ENCODE measurements at places on chromosomes 5 and 9.

- DNase-seq = no peak
Observed at GRCh38 chr9:137837345-137838278, 40.0 kb upstream of the CACNA1B start.

DNA sequence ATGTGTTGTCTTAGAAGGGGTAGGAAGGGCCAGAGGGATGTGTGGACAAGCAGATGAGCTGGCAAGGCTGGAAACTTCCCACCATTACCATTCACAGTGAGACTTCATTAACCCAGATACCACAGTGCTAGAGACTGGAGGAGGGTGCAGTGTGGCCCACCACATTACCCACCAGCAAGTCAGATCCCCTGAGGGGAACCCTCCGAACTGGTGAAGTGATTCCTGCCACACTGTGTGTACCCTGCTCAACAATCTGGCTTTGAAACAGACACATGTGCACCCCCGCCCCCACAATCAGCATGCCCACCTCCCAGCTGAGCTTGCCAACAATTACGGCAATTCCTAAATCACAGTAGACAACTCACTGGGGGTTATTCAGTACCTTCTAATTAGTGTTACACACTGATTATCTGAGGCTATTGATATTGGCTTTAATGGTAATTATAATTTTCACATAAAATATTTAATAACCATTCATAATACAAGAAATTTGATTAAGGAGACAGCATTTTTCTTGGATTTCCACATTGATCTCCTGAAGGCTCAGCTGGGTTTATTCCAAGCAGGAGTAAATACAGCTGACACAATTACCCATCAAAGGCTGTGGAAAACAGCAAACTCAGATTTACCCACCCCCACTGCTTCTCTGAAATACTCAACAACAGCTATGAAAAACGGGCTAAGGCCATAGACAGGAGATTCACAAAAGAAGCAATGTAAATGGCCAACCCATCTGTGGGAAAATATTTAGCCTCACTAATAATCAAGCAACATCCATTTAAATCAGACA lies 169.3 kb upstream of the FSTL4 start:
- no peak for DNase-seq

DNA sequence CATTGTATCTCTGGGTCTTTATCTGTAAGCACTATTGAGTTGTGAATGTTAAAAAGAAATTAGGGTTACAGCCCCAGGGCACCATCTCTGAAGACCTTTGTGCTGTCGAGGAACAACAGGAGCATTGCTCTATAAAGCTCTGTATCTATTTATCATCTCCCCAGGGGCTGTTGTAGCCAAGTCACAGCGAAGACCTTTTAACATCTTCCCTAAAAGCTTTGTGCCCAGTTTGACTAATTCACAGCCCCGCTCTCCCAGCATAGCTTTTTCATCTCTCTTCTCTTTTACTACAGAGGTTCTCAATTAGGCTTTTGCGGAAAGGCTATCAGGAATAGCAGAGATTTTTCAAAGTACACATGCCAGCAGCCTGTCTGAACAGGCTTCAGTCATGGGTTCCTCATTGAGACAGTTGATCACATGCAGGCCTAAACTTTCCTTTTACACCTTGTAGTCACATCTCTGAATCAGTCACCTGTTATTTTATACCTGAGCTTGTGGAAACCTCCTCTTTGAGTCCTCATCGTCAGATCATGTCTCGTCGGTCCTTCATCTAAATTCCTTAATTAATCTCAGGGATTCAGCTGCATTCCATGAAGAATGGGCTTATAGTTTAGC lies 140.5 kb downstream of the NPR3 start:
- DNase-seq = no peak

GRCh38 chr5:150138551-150139265 lies 16.9 kb downstream of the PDGFRB start:
- DNase-seq = no peak

DNA sequence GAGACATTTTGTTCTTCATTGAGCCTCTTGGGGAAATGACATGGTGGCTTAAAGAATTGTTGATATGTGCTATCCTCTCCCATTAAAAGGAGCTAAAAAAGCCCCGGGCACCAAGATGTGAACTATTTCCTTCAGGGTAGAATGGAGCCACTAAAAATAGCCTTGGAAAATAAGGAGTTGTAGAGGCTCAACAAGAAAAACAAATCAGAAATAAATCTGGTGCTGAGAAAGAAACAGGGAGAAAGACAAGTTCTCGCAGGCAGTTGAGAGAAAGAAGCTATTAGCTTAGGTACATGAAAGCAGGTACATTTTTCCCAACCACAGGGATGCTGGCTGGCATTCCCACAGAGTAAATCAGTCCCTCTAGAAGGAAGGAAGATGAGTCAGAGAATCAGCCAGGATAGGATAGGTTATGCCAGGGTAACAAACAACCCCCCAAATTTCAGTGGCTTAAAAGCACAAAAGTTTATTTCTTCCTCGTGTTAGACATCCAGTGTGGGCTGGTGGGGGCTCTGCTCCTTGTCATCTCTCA lies 134.6 kb upstream of the ADRA1B start:
- no peak for DNase-seq

DNA sequence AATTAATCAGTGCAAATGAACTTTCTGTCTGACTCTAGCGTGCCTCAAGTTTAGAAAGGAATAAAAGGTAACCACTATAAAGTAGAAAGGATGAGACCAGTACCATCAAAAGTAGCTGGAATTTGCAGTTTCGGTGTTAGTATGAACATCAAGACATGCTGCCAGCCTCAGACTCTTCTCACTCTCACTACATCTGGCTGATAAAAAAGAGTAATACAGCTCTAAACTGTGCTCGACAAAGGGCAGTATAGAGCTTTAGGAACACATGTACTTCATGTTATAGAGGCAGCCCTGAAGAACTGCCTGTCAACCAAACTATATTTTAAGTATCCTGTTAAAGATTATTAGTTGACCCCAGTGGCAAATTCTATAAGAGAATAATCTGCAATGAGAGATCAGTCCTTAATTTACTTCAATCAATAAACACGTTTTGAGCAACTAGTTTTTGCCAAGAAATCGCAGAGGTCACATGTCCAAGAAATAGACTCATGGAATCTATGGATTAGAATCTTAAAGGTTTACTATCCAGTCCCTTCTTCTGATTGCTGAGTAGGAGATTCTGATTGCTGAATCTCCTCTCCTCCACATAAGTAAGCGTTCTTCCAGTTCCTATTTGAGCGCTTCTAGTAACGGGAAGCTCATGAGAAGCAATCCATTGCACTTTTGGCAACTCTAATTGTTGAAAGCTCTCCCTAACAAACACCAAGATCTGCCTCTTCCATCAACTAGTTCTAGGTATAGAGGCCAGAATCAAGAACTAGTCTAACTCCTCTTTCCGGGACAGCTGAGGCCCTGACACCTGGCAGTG lies 941 bp downstream of the XPA start:
- no peak for DNase-seq

GRCh38 chr5:151899399-151899798 lies 25.3 kb downstream of the GLRA1 start:
- DNase-seq = no peak

DNA sequence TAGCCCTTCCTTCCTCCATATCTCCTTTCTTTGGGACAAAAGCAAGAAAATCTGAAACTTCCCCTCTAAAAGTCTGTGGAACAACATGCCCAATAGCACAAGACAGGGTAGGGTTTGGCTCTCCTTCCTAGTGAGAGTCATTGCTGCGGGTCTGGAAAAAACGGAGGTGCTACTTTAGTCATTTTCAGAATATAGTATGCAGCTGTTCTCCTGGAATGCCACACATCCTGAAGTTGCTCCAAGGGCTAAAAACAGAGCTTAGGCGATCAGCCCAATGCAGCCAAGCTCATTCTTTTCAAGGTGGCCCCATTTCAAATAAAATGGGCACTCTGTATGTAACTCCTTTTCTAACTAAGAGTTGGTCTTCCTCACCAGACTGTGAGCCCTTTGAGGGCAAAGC lies 39.5 kb upstream of the MYOT start:
- no peak for DNase-seq

DNA sequence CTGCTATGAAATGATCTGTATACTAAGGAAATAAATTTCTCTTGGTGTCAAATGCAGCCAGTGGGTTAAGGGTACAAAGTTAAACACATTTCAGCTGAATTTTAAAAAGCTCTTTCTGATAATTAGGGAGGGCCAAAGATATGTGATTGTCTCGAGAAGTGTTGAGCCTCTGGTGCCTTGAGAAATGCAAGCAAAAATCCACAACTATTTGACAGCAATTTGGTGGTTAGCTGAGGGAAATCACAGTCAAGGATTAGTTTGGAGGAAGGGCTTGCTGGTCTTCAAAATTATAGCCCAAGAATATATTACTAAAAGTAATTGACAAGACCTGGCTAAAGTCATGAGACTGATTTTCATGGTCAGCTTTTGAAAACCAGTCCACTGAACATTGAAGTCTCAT lies 255.7 kb upstream of the PPP1R2B start:
- no peak for DNase-seq

DNA sequence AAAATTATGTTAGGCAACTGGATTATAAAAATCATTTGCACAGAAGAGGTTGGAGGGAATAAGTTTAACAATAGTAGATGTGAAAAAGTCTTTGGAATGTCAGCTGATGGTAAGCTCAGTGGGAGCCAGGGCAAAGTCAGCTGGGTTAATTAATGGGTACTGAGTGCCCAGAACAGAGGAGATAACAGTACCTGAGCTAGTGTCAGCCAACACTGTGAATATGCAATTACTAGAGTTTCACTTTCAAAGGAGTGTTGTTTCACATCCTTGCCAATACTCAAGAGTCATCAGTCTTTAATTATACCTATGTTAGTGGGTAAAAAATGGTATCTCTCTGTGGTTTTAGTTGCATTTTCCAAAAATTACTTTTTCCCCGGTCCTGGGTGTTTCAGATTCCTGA lies 135.1 kb downstream of the KIF4B start:
- DNase-seq = no peak

DNA sequence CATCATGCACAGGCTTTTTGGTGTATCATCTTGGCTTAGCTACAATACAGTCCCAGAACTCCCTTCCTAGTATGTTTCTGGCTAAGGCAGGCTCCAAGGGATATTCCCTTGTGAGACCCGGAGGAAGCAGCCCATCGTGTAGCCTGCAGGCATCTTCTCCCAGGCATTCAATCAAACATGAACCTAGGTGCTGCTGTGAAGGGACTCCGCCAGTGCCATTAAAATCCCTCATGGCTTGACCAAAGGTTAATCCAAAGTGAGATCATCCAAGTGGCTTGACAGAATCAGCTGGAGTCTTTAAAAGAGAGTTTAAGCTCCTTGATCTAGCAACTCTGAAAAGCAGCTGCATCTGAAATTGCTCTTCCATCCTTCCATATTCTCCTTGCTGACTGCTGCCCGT lies 333.9 kb downstream of the DIRAS2 start:
- DNase-seq = no peak

DNA sequence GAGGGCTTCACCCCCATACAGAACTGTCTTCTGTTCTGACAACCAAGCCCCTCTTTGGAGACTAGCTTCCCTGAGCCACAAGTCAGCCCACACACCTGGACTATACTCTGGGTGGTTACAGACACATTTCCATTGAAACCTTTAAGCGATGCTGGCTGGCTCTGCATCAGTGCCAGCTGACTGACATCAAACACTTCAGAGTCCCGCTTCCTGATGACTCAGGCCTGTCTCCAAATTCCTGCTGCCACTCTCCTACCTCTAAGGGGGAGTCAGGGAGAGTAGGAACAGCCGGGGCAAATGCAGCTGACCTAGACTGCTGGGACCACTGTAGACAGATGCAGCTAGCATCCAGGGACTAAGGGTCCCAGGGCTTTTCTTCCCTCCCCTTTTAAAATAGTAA lies 59.4 kb downstream of the SIL1 start:
- no peak for DNase-seq

DNA sequence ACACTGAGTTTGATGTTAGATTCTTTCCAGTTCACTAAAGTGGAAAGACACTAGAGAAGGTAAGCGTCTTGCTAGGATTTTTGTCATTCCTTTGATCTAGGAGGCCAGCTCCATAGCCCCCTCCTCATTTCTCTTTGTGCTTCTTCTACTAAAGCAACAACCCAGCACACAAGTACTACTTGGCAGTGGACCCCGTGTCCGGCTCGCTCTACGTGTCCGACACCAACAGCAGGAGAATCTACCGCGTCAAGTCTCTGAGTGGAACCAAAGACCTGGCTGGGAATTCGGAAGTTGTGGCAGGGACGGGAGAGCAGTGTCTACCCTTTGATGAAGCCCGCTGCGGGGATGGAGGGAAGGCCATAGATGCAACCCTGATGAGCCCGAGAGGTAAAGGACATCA lies 76.6 kb upstream of the WWC1 start:
- DNase-seq = no peak

- no peak for DNase-seq
Observed at GRCh38 chr5:156949424-156949823, 13.6 kb downstream of the TIMD4 start.

DNA sequence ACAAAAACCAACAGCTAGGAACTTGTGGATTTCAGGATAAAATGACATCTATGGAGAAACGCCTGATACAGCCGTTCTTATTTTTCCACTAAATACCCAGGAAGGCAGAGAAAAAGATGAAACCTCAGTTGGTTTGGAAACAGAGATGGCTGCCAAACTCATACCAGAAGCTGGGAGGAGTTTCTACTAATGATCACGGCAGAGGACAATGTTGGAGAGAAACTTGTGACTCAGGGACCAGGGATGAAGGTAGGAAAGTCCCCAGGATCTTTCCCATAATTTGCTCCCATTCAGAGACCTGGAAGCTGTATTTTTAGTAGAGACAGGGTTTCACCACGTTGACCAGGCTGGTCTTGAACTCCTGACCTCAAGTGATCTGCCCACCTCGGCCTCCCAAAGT lies 187.1 kb upstream of the IER5L start:
- no peak for DNase-seq

DNA sequence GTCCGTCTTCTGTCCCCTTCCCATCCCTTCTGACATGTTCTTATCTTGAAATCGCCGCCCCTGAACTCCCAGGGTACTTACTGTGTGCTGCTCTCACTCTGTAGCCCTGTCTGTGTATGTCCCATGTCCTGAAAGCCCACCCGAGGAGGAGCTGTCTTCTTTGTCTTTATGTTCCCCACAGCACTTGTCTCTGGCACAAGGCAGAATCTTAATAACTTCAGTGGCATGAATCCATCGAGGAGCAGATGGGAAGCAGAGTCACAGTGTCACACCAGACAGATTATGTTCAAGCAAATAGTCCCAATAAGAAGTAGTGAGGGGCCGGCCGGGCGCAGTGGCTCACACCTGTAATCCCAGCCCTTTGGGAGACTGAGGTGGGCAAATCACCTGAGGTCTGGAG lies 29.7 kb upstream of the LTC4S start:
- DNase-seq = no peak

GRCh38 chr9:72954431-72955125 lies 1.7 kb upstream of the ALDH1A1 start:
- no peak for DNase-seq

All from activated naive CD4-positive, alpha-beta T cell (primary cell).